ENCODE measurements at places on chromosomes 16 and 17.

- peak; percentile 19 for DNase-seq
Observed at GRCh38 chr17:79838522-79839274, 542 bp downstream of the CBX4 start.

- no peak for DNase-seq
Observed at GRCh38 chr16:27373312-27373711, 28.7 kb upstream of the IL21R start.

DNA sequence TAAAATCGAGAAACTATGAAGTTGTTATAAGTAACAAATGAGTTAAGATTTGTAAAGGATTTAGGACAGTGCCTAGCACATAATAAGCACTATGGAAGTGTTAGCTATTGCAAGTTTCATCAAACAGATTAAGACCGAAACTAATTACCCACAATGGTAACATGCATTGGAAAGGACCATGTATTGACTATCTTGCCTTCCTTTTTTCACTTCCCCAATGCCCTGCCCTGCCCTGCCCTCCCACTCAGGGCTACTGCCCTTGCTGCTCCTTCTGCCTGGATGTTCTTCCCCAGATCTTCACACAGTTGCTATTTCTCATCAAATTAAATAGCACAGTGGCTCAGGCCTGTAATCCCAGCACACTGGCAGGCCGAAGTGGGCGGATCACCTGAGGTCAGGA is 202.1 kb upstream of the PSMD7 start:
- no peak for DNase-seq

DNA sequence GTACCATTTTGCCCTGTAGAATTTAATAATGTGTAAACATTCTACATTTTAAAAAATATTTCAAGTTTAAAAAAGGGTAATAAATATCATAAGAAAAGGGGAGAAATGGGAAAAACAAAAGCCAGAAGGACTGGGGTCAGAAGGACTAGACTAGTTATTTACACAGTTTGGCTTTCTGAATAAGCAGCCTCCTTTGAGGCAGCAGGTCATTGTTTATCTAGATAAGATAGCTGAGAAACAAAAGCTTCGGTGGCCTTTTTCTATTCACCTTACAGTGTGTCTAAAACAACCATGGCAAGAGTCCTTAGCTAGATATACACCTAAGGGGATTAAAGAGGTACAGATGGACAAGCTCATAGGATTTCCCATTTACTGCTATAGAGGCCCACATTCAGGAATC is 396.5 kb upstream of the PMFBP1 start:
- no peak for DNase-seq

GRCh38 chr17:48901241-48901640 is 7.0 kb upstream of the UBE2Z start:
- no peak for DNase-seq

- DNase-seq, result no peak
Observed at GRCh38 chr16:57564571-57565270, 22.3 kb downstream of the ADGRG5 start.

- no peak for DNase-seq
Observed at GRCh38 chr17:40059729-40060475, 2.9 kb upstream of the THRA start.

DNA sequence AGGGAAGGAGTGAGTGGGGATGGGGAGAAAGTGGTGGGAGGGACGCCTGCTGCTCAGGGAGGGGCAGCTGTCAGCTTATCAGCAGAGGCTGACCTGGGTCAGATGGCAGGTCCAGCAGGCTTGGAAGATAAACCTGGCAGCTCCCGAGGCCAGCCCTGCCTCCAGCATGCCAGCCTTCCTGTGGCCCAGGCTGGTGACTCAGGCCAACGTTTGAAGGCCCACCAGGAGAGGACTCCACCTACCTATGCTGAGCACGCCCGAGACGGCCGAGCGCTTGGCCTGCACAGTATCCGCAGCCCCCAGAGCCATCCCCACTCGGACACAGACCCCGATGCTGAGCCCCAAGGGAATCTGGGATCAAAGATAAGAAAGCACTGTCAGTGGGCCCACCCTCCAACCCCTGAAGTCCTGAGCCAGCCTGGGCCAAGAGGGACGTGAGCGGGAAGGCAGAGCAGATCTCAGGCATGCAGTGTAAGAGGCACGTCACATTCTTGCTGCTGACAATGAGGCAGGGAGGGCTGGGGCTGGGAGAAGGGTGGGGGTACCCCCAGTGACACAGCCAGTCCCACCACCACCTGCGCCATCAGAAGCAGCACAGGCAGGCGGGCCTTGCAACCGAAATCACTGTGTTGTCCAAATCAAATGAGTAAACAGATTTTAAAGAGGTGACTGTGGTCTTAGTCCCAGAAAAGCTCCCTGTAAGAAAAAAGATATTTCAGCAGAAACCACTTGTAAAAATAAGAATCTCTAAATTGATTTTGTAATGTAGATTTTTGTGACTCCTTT is 12.4 kb downstream of the SLC47A2 start:
- no peak for DNase-seq

DNA sequence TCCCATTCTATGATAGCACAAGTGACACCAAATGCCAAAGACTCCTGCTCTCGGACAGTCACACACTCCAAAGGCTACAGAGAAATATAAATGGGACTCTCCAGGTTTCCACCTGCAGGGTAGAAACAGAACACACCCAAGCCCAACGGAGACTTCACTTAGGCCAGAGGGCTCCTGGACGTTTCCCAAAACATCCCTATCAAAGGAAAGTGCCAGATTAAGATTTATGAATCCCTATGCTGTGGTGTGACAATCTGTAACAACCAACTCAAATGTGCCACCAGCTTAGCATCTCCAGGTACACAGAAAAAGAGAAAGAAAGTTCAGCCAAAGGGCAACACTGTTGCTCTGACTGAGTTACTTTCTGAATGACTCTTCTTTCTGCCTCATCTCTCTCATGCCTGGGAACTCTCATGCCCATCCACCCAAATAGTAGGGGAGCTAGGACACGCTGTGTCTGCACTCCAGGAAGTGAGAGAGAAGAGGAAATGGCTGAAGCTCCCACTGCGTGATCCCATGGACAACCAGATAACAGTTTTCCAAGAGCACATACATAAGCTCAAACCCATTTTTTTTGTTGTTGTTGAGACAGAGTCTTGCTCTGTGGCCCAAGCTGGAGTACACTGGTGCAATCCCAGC is 49.7 kb downstream of the SMG6 start:
- DNase-seq, result no peak

- DNase-seq, result no peak
Observed at GRCh38 chr17:1542316-1542715, 20.3 kb downstream of the PITPNA start.

- DNase-seq, result no peak
Observed at GRCh38 chr16:23469814-23470213, 16.8 kb upstream of the COG7 start.

- no peak for DNase-seq
Observed at GRCh38 chr17:55962951-55963401, 190.3 kb upstream of the ANKFN1 start.

GRCh38 chr16:16021988-16022682 is 72.7 kb downstream of the ABCC1 start:
- DNase-seq, result no peak

- DNase-seq, result no peak
Observed at GRCh38 chr16:82603784-82604411, 22.9 kb upstream of the CDH13 start.

- no peak for DNase-seq
Observed at GRCh38 chr16:81277541-81278080, 37.2 kb upstream of the GAN start.

DNA sequence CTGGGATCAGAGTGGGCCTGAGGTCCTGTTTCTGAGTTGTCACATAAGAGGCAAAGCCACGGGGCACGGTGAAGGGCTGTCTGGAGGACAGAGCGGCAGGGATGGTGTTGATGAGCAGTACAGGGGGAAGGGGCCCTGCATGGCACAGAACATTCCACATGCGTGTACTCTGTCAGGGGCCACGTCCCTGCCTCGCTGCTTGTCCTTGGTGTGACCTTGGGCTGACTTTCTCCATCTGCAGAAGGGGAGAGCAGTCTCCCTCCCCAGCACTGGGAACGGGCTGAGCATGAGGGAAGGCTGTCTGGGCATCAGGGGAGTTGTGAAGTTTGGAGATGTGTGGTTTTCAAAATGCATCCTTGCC is 71.5 kb upstream of the GSE1 start:
- DNase-seq, result no peak

- no peak for DNase-seq
Observed at GRCh38 chr17:3526491-3526890, 31.1 kb downstream of the TRPV3 start.

DNA sequence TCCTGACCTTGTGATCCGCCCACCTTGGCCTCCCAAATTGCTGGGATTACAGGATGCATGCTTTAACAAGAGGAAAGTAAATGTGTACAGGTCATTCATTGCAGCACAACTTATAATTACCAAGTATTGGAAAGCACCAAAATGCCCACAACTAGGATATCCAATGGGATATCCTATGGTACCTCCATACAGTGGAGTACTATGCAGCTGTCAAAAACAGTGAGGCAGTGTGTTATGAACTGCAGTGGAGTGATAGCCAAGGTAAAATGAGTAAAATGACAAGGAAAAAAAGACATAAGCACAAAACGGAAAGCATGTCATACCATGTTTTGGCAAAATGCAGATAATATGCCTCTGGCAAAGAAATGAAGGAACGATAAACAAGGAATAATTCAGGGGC is 87.6 kb downstream of the FOXL1 start:
- no peak for DNase-seq

DNA sequence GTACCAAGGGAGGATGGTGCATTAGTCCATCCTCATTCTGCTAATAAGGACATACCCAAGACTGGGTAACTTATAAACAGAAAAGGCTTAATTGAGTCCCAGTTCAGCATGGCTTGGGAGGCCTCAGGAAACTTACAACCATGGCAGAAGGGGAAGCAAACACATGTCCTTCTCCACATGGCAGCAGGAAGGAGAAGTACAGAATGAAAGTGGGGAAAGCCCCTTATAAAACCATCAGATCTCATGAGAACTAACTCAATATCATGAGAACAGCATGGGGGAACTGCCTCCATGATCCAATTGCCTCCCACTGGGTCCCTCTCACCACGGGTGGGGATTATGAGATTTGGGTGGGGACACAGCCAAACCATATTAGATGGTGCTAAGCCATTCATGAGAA is 84.5 kb downstream of the SEC14L1 start:
- no peak for DNase-seq

- no peak for DNase-seq
Observed at GRCh38 chr16:4293822-4294457, 21.1 kb upstream of the TFAP4 start.

Measured in activated CD4-positive, alpha-beta T cell treated with anti-CD3 and anti-CD28 coated beads, Interleukin-2, amount 50 U/mL, for 4 hours (primary cell).